ENCODE measurements at places on chromosomes 7 and 10.

DNA sequence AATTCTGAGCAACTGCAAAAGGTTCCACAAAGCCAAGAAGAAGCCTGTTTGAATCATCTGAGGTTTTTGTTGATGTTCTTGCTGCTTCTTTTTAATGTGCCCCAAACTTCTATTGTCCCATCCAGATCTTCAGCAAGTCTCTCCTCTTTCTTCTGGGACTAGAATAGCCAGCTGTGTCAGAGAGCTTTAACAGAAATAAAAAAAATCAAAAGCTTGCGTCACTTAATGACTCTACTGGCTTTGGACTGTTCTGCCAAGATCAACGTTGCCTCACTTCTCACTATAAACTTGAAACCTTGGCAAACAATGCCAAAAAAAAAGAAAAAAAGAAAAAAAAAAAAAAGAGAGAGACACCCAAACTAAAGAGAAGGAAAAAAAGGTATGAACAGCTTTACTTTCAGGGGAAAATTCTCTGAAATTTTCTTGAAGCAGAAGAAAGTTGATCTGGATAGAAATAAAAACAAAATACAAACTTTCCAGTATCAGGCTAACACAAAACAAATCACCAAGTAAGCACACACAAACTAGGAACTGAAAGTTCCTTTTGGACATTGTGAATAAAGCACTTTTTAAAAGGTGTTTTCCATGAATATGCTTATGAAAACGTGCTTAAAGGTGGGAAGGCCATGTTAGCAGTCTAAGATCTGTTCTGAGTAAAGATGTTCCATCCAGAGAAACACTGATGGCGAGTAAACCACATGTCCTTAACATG lies 14.8 kb downstream of the USP54 start:
- no peak for DNase-seq

GRCh38 chr10:124648738-124649137 lies 95.4 kb downstream of the FAM53B start:
- DNase-seq, result peak; percentile 51

DNA sequence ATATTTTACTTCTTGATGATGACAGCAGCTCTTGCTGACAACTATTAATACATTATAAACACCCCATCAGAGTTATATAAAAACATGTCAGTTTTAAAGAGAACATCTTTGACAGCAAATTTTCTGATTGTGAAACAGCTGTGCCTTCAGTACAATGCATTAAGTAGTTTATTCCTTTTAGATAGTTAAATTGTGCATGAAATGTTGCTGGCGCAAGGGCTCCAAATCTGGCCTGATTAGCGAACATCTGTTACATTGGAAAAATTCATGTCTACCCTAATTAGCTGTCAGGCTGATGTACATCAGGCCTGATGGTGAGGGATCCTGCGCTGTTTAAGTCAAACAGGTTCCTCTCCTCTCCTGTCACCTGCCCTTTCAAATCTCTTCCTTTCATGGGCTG lies 171.9 kb upstream of the SP8 start:
- no peak for DNase-seq

GRCh38 chr7:151134743-151135524 lies 32.6 kb downstream of the GBX1 start:
- no peak for DNase-seq

DNA sequence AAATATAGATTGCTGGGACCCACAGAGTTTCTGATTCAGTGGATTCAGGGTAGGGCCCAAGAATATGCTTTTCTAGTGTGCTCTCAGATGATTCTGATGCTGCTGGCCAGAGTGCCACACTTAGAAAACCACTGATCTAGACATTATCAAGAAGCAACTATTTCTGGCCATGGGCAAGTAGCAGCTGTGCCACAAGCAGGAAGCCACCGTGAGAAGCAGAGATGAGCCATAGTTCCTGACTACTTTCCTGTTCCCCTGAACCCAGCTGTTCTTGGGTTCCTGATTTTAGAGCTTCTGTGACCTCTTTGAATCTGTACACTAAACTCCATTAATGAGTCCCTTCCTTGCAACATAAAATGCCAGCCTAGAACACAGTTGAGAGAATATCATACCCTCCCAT lies 38.1 kb upstream of the PIK3AP1 start:
- DNase-seq, result no peak

All from CD4-positive, alpha-beta T cell treated with Interleukin-4 for 1 hour (primary cell).